Right atrium auricular region (tissue), 2 donors: ENCODE measurements at places on chromosomes 2 and 18.

DNA sequence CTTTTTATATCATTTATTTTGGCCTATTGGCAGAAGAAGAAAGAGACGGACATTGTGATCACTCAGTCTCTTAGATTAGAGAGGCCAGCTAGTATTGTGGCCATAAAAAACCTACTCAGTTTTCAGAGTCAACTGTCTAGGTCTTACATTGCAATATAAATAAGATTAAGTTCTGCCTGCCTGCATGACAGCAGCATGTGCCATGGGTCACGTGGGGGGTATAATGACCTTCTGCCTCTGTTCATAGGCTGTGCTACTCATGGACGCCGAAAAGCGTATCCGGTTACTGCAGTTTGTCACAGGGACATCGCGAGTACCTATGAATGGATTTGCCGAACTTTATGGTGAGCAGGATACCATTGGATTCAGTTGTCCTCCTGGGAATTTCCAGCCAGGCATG, 238.5 kb downstream of the ALPK2 start:
- no peak for DNase-seq

GRCh38 chr18:78875016-78875777, 104.4 kb upstream of the SALL3 start:
- peak; percentile 56 for DNase-seq

GRCh38 chr2:176567361-176567760, 298.1 kb downstream of the MTX2 start:
- DNase-seq: no peak

- DNase-seq: peak; percentile 53
Measured at GRCh38 chr2:3042601-3043585, 334.7 kb downstream of the EIPR1 start.

DNA sequence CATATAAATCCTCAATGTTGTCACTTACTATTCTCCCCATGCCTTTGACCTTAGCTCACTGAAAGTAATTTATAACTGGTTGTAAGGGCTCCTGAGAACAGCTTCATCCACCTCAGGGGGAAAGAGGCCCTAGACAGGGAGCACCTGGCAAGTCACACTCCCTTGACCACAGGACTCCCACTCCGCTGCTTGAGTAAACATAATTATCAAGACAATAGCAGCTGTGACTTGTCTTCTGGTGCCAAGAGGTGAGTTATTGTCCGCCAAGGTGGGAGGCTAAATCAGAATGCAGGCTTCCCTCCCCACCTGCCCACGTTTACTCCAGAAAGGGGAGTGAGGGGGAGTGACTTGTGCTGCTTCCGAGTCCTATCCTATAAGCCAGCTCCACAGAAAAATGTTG, 230.6 kb upstream of the LRATD1 start:
- no peak for DNase-seq

GRCh38 chr18:58580623-58581022, 48.3 kb downstream of the ALPK2 start:
- no peak for DNase-seq

DNA sequence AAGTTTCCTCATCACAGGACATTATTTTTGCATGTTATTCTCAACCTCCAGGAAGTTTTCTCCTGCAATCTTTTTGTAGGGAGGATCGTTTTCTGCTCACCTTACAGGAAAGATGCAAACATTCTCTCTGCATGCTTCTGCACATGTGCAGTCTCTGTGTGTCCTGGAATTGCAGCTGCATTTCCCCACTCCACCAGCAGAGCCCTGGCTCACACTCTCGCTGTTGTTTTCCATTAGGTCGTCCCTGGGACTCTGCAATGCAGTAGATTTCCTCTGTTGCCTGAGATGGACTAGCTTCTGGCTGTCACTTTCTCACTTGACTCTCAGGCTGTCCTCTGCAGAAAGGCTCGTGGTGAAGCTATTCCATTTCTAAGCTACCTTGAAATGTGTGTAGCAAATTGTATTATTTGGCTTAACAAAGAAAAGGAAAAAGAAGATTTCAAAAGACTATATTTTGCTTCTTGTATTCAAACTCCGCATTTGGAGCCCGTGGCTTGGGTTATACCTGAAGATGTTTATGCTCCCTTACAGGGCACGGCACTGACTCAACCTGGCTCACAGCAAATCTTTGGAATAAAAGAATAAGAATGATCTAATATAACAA, 346.7 kb downstream of the RAD51AP2 start:
- DNase-seq: no peak

- DNase-seq: no peak
Measured at GRCh38 chr2:167132066-167132465, 243.8 kb downstream of the XIRP2 start.

GRCh38 chr2:10169581-10169980, 47.0 kb downstream of the RRM2 start:
- no peak for DNase-seq
